ENCODE measurements at places on chromosomes 13 and 19.

GRCh38 chr19:45177817-45178261 is at the start of gene TRAPPC6A:
TRAPPC6A (minus strand) TSS chr19:45178237; CDS start chr19:45178218, 19 bp downstream.
- no peak for DNase-seq

GRCh38 chr19:7701049-7701653 is 780 bp downstream of the FCER2 start:
- no peak for DNase-seq

- no peak for DNase-seq
These were observed 18.3 kb upstream of the SLC1A5 start for GRCh38 chr19:46806656-46807055.

GRCh38 chr13:25203127-25203740 is 31.1 kb upstream of the AMER2 start:
- DNase-seq: no peak

DNA sequence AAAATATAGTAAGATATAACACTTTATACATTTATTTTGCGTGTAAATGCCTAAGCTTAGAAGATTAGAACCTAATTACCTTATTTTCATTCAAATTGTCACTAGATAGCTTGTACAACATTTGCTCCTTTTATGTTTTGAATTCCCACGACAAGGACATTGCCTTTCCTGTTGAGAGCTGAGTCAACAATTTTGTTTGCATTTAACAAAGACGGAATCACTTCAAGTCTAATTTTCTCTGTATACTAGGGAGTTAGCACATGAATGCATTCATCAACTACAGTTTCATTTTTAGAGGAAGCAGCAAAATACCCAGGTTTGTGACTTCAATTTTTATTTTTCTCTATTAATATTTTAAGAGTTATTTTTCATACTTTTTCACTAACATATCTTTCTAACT is 48.7 kb upstream of the PCCA start:
- no peak for DNase-seq

- DNase-seq: no peak
These were observed 78.7 kb upstream of the TNFSF11 start for GRCh38 chr13:42495255-42495654.

DNA sequence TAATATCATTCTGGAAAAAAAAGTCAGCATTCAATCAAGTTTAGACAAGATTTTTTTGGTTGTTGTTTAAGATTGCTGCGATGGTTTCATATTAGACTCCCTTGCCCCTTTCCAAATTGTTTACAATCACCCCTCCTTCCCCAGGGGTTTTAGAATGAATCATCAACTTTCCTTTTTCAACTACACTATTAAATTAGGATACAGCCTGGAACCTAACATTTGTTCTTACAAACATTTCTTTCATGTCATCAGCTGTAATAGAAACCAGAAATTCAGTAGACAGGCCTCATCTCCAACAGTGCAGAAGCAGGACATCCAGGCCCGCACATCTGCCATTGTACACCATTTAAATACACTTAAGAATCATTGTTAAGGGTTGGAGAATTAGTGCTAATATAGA is 44.4 kb upstream of the WDFY2 start:
- no peak for DNase-seq
